ENCODE measurements at places on chromosomes 6 and 20.

GRCh38 chr6:6724539-6725467, 136.3 kb downstream of the LY86 start:
- DNase-seq = no peak

GRCh38 chr20:7703996-7704395, 236.3 kb downstream of the HAO1 start:
- DNase-seq = no peak

- DNase-seq = no peak
Observed at GRCh38 chr6:77466055-77466450, 2.8 kb upstream of the HTR1B start.

DNA sequence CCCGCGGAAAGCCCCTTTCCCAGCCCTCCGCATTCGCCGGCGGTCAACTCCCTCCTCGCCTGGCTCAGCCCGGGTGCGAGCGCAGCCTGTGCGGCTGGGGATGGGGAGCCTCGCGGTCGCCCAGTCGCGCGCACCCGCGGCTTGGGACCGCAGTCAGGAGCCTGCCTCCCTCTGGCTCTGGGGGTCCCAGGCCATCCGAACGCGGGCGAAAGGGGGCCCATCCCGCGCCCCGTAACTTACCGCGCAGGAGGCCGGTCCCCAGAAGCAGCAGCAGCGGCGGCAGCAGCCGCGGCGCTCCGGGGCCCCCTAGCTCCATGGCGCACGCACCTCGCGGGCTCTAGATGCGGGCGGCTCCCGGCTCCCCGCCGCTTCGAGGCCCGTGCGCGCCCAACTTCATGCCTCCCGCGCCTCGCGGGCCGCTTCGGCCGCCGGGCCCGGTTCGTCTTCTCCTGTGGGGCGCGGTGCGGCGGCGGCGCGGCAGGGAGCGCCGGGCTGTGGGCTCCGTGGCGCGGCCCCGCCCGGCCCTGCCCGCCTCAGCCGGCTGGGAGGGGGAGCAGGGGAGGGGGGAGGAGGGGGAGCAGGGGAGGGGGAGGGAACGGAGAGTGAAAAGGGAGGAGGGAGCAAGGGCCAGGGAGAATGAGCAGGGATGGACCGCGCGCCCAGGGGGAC, at the start of gene CHRNA4:
Gene CHRNA4, minus strand, starts transcription at position 500 of the 669 bp plus-strand sequence. Its CDS starts 184 bp downstream, at position 316.
- no peak for DNase-seq

GRCh38 chr6:56708810-56709597, 66.3 kb upstream of the DST start:
- DNase-seq = peak; percentile 18

DNA sequence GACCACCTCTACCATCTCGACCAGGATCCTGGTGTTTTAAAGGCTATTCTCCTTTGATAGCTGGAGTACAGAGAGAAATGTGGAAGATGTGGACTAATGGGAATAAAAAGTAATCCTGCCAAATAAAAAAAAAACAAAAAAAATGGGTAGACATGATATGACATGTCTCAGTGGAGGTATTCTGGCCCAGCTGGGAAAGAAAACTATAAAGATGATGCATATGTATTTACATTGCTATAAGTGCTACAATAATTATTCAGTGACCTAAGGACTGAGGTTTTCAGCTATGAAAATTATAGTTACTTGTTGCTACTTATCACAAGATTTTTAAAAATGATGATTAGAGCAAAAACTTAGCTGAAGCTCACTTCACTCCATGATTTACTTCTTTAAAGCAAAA, 101.1 kb downstream of the SIM1 start:
- DNase-seq = no peak

DNA sequence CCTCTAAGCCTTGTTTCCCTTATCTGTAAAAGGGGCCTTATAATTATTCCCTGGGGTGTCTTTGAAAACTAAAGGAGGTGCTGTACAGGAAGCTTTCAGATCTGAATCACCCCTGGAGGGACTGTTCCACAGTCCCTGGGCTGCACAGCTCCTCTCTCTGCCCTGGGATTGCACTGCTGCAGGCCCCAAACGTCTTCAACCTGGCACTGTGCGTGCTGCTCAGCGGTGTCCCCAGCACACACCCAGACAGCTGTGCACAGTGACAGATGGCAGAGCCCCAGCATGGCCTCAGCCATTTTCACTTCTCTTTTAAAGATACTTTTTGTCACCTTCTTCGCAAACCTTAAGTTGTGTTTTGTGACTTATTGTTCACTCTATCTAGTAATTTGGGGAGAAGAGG, 50.7 kb upstream of the INSM1 start:
- DNase-seq = no peak

GRCh38 chr6:74057326-74057725, 361.3 kb downstream of the CD109 start:
- no peak for DNase-seq

- peak; percentile 62 for DNase-seq
Observed at GRCh38 chr6:149864578-149865535, 698 bp upstream of the LRP11 start.

- DNase-seq = no peak
Observed at GRCh38 chr20:25024171-25024570, 31.6 kb upstream of the APMAP start.

DNA sequence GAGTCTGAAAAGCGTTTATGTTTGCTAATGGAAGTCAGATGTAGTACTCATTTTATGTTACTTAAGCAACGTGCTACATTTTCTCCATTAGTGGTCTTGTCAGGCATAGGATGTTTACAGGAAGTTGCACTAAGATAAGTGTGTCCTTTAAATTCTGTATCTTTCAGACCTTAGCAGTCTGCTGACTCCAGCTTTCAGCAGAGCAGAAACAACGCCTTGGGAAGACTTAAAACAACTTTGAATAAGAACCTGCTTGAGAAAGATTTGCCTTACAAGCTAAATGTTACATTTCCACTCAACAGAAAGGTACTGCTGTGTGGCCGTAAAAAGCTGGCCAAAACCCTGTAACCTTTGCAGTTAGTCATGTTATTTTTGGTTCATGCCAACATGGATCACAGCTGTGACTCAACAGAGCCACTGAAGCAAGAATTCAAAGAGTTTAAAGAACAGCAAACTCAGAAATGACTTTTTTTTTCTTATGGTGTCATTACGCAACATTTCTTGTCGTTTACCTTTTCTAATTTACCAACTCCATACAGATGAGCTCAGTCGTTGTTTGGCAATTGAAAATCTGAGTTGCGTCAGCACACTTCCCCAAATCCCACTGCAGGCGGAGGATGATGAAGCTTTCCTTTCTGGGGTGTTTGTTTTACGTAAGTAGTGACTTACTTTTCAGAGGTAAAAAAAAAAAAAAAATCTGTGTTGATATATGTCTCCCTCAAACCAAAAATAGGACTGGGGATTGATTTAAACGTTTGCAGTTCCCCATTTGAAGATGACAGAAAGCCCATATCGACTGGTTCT, 27.9 kb upstream of the BMP6 start:
- DNase-seq = peak; percentile 1

GRCh38 chr6:169800116-169800667, 48.8 kb downstream of the ERMARD start:
- DNase-seq = no peak

DNA sequence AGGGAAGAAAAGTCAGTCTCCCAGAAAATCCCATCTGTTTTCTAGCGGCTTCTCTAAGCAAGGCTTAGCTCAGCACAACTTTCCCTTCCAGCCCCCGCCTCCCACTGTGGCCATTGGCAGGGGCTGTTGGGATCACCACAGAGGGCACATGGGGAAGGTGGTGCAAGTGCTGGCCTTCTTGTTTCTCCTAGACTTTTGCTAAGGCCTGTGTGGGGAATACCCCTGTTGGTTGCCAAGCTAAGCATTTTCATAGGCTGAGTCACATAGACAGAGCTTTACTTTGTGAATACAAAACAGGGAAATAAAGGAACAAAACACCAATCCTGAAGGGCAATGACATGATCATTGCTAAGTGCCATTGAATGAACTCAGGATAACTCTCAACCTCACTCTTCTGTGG, 32.4 kb upstream of the TIAM2 start:
- no peak for DNase-seq

DNA sequence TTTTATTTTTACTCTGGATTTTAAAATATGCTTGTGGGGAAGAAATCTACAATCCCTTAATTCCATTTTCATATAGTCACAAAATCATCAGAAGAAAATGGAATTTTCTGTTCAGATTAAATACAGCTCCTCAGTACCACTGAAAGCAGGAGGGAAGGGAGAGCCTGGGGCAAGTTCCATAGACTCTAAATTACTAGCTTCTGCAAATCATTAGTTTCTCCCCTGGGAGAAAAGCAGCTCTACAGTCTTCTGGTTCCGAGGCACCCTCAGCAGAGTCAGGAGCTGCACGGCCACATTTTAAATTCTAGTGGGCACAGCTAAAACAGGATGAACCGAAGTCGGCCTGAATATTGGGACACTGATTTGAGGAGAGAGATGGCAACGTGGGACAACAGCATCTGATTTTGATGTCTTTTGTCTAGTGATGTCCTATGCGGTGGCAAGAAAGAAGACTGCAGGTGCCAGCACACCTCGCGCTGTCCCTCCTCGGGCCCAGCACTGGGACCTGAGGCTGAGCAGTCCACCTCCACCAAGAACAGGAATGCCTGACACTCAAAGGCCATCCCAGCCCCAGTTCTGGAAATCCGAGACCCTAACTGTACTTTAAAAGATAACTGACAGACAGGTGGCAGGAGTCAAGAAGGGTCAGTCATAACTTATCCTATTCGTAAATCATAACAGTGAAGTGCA, 90.7 kb downstream of the FOXC1 start:
- no peak for DNase-seq

- no peak for DNase-seq
Observed at GRCh38 chr6:10554826-10555225, 33.7 kb downstream of the GCNT2 start.

GRCh38 chr6:30839671-30840070, 44.6 kb upstream of the DDR1 start:
- no peak for DNase-seq

GRCh38 chr6:6655805-6656251, 67.3 kb downstream of the LY86 start:
- DNase-seq = no peak

DNA sequence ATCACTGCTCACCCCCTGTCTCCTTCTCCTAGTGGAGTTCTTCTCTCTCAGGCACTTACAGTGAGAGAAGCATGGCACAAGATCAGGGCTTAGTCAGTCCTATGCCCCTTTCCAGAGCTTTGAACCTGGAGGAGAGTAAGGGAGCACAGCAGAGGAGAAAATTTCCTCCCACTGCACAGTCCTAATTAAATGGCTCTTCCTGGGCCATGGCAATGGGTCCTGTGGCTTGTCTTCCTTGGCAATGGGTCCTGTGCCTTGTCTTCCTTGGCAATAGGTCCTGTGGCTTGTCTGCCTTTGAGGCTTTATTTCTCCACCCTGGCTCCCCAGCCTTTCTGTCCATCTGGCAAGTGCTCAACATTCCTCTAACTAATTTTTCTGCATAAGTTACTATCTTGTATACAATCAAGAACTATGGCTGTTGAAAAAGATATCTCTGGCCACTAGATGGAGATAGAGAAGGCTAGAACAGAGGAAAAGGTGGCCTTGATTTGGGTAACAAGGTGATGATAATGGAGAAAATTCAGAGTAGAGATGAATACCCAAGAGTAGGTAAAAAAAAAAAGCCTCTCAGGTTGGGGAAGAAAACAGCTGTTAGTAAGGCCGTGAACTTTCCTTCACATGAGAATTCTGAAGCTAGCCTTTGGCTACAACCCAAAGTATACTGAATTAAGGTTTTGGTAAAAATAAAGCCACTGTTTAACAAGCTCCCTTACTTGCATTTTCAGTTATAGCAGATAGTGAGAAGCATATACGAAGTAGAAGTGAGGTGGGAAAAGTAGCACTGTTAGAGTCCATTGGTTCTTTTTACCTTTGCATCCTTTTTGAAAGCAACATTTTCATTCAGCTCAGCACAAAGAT, 504.9 kb downstream of the DOK5 start:
- no peak for DNase-seq

- DNase-seq = no peak
Observed at GRCh38 chr20:46255440-46256104, 52.7 kb downstream of the CDH22 start.

DNA sequence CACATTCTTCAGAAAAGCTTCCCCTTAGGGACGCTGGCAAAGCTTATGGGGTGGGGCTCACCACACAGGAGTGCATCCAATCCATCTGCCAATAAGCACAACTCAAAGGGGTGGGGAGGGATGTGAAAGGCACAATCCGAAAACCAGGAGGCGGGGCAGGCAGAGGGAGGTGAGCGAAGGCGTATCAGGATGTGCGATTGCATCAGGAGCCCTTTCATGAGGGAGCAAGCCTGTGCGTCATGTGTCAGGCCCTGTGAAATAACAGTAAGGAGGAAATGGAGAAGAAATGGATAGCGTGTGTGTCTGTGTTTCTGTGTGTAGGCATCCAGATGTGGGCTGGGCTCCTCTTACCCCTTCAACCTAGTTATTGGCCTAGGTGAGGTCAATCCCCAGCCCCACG, 382.4 kb upstream of the CDH4 start:
- no peak for DNase-seq

DNA sequence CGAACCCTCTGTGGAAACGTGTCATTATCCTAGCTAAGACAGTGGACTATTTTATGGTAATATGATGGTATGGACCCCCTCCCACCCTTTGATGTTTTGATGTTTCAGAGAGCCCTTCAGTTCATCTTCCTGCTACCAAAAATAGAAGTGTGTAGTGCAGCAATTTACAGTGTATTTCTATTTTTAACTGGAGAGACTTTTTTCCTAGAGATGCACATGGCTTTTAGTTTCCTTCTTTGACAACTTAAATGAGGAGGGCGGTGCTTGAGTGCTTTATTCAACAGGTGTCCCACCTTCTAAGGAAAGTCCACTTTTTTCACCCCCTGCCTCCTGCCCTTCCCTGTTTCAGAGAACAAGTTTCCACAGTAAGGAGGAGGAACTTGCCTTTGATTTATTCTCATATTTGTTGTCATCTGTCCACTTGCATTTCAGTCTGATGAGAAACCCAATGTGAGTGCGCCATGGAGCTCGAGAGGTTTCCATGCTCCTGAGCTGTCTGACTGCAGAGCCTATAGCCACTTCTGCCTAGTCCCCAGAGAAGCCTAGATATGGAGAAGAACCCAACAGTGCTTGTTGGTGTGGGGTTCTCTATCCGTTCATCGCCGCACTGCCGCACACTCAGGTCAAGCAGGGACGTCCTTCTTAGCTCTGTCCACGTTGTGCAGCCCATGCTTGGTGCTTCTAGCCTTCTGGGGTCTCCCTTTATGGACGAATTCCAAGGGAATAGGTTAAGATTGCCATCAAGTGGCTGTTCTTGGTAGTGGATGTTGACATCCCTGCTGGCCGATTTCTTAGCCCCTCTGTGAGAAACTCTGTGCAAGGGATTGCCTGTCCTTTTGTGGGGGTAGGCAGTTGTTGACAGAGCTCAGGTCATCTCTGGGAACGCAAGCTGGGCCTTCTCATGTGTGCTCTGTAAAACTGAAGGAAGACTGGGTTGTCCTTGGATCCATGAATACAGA, 144.2 kb downstream of the JARID2 start:
- no peak for DNase-seq

- no peak for DNase-seq
Observed at GRCh38 chr6:134622382-134623173, 304.7 kb upstream of the SGK1 start.

All from CD4-positive, alpha-beta T cell treated with Interleukin-4 for 4 hours (primary cell).